Natural killer cell (primary cell): ENCODE measurements at places on chromosomes 11 and 22. TPM values are rescaled to one million over a fixed set of nuclear protein-coding genes. Genes with fewer than 3 reads are reported as not detected.

The AIFM3 gene
- 2.3 TPM for total RNA-seq

The CNGA4 gene
- 0.35 TPM for total RNA-seq

The ZC3H7B gene
- total RNA-seq, result 38.3 TPM

The FREY1 gene
- 3.9 TPM for total RNA-seq

The FLRT1 gene
- not detected for total RNA-seq

The B4GALNT4 gene
- total RNA-seq, result 1.5 TPM

The LRRN4CL gene
- total RNA-seq, result not detected
